A549 (cell line): ENCODE measurements at places on chromosomes 3 and 15.

- DNase-seq: no peak
These were observed 3.8 kb downstream of the MKRN2 start for GRCh38 chr3:12560505-12561190.

DNA sequence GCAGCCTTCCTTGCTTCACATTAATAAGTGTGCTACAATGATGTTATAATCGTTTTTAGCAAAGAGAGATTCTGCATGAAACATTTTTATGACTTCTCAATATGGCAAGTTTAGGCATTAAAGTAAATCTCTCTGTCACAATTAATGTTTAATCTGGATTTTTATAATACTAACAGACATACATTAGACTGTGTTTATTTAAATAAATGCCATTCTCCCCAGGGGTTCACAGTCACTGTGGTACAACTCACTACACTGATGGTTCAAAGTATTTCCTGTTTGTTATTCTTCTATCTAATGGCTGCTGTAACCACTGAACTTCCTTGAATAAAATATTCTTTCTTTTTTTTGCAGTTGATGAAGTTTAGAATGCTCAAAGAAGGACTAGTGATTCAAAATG is 59.0 kb downstream of the SLC12A1 start:
- DNase-seq: no peak

DNA sequence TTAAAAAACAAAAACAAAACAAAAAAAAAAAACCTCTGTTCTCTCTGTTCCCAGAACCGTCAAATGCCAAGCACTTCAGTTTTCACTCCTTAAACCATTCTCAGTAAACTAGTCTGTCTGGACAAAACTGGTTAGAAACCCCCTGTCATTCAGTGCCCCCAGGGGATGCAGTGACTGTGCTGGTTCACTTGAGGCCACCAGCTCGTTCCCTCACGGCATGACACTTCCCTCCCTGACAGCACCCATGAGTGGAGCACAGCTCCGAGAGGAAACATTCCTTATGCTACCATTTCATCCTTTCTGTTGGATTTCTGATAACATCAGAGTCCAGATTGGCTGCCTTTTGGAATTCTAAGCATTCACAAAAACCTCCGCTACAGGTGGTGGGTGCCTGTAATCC is 244.0 kb upstream of the TPM1 start:
- DNase-seq: no peak

DNA sequence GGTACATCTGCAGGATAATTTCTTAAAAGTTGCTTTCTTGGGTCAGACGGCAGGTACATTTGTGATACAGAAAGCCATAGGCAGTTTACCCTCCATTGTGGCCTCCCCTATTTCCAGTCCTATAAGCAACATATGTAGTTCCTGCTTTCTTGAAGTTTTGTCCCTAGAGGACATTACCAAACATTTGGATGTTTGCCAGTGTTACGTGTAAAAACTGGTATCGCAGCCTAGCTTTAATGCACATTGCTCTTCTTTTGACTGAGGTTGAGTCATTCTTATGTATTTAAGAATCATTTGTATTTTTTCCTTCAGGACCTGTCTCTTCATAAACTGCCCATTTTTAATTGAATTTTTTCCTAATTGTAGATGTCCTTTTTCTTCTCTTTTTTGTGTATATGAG is 114.3 kb downstream of the DIPK2A start:
- peak; percentile 4 for DNase-seq

- no peak for DNase-seq
These were observed 255.0 kb downstream of the TBL1XR1 start for GRCh38 chr3:176942305-176942704.

DNA sequence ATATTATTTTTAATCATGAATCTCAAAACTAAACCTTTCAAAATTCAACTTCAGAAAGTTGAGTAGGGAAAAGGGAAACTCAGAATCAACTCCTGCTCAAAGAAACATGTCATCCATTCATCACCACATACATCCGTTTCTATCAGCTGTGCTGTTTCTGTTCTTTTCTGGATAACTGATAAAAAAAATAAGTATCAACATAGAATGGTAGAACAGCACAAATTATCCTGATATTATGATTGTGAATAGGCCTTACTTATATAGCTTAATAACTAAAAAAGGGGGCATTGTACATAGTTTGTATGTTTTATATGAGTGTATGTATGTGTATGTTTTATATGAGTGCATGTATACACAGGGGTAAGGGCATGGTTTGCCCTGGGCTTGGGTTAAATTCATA is 3.1 kb downstream of the TM4SF1 start:
- DNase-seq: no peak

DNA sequence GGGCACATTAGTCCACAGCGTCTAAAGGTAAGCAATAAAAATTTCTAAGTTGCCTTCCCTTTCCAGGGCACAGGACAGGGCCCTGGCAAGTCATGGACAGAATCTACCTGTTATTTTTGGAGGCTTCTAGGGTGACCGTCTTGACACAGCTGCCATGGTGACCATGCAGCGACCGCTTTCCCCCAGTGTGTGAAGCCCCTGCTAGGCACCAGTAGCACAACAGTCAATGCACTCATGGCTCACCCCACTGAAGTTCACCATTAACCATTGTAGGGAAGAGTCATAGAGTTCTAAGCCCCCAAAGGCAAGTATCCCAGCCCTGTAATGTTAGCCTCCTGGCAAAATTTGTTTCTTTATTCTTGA is 43.8 kb upstream of the SLCO2A1 start:
- no peak for DNase-seq

GRCh38 chr3:32249184-32249782 is 10.8 kb downstream of the CMTM8 start:
- peak; percentile 58 for DNase-seq

- DNase-seq: no peak
These were observed 12.7 kb downstream of the ZBTB38 start for GRCh38 chr3:141380987-141381386.

- DNase-seq: no peak
These were observed 19.9 kb downstream of the ATP13A3 start for GRCh38 chr3:194466761-194467356.

DNA sequence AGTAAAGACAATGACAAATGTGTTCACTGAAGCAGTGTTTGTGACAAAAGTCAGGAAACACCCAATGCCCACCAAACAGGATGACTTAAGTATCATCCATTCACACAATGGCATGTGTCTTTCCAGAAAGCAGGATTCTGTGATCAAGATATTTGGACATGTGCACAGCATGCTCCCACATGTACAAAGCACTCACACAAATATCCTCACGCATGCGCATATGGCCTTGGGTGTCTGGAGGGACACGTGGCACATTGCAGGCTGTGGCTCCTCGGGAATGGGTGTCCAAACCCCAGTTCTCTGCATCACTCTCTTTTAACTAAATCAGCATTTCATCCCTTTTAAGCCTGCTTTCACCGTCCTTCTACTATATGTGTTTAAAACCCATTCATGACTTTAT is 130.5 kb downstream of the KLF13 start:
- no peak for DNase-seq

DNA sequence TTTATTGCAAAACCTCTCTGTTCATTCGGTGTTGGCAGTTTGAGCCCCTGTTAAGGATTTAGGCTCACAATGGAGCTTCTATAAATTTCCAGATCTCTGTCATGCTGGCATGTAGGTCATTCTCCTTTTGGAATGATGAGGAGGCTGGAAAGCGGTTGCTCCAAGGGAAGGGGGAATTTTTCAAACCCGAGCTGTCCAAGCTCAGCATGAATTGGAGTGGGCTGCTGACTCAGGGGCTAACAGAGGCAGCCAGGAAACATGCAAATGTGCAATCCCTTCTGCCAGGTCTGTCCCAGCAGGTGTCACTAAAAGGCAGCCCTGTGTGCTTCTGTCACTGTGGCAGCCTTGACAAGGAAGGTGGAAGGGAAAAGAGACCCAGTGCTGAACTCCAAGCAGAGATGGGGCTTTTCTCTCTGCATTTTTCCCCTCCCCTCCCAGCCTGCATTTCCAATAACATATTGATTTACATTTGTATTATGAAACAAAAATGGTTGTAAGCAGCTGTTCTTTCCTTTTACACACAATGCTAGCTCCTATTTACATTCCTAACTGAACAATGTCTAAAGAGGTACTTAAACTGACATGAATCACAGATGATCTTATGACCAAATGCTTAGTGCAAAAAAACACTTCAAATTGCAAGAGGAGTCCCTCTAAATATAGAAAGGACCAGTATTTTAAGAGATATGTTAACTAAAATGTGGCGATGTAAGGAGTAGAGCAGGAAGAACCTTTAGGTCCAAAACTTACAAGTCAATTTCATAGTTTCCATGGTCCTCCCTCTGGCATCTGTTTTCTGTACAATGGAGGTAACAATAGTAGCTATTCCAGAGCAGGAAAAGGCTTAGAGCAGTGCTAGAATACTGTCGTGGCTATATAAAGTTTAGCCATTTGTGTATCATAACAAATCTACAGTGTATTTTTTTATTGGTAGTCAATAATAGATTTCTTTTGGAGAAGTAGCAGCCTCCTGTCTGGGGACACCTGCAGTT is 84.5 kb upstream of the ATP10A start:
- peak; percentile 26 for DNase-seq

- no peak for DNase-seq
These were observed 34.3 kb downstream of the ZMAT3 start for GRCh38 chr3:179037351-179037750.

GRCh38 chr3:189710620-189711402 is 79.6 kb downstream of the TP63 start:
- DNase-seq: peak; percentile 23

DNA sequence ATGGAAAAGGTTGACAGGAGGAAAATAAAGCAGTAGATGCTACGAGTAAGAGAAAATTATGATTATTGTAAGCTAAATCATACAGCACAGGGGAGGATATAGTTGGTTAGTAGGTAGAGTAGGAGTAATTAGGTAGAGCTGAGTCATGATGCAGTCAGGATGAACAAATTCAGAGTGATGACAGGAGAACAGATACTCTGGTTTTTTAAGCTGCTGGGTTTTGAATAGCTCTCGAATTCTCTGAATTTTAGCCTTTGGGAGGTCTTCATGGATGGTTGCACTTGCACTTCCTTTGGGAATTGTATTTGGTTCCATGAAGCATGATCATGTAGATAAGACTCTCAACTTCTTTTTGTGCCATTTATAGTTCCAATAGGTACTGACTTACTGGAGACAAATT is 96.2 kb downstream of the ECT2 start:
- DNase-seq: no peak

DNA sequence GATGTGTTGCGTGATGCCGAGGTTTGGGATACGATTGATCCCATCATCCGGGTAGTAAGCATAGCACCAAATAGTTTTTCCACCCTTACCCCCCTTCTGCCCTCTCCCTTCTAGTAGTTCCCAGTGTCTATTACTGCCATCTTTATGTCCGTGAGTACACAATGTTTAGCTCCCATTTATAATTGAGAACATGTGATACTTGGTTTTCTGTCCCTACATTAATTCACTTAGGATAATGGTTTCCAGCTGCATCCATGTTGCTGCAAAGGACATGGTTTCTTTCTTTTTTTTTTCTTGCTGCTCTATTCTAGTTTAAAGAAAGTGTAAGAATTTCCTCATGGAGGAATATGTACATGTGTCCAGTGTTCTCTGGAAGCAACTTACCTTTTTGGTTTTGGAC is 51.8 kb downstream of the NSUN3 start:
- no peak for DNase-seq

DNA sequence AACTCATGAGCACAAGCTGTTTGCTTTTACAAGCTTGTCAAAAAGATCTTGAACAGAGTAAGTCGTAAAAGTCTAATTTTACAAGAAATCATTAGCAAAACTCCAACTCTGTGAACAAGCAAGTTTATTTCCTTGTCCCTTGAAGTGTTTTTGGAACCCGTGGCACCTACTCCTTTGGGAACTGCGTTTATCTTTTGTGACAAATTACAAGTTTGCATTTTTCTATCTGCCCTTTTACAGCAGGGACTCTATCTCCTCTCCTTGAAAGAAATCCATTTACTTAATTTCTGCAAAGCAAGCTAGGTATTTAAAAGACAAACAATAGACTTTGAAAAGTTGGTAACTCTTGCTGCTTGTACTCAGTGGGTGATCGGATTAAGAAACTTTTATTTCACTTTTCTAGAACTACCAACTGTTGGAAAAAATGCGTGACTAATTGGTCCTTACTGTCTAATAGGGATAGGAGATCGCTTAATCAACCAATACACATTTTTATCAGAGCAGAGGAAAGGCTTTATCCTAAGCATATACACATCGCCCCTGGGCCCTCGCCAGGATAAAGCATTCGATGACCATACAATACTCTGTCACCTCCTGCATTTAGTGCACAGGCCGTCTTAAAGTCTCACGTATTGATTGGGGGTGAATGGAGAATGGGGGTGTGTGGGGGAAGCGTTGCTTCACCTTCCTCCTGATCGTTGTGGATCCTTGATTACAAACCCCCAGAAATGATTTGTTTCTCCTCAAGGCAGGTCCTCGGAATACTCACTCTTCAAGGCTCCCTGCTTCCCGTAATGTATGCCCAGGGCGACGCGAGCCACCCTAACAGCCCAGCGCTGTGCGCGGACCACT is 1.7 kb downstream of the PRTG start:
- DNase-seq: no peak

DNA sequence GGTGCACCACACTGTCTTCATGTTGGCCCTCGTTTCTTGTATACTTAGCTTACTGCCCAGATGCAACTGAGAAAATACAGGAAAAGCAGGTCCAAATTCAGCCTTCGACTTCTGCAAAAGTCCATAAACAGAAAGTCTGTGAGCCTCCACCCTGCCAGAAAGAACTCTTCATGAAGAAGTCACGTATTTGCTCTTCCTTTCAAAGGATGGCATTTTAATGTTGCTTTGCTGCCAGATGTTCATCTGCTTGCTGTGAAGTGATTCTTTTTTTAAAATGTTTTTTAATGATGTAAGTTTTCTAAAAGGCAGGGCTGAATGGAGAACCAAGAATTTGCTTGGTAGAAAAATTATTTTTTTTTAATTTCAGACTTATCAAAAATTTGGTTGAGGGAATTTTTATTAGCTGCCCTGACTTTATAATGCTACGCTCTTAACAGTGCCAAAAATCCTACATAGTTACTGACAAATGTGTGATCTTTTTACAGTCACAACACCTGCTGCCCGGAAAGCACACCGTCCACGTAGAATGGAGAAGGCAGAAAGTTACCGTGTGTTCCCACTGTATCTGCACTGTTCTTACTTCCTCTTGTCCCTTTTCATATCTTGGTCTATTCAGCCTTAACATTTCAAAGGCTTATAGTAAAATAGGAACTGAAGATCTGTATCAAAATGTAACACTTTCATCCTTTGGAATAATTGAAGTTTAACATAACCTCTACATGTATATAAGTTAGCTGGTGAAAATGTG is 136.3 kb downstream of the LRRC28 start:
- no peak for DNase-seq

DNA sequence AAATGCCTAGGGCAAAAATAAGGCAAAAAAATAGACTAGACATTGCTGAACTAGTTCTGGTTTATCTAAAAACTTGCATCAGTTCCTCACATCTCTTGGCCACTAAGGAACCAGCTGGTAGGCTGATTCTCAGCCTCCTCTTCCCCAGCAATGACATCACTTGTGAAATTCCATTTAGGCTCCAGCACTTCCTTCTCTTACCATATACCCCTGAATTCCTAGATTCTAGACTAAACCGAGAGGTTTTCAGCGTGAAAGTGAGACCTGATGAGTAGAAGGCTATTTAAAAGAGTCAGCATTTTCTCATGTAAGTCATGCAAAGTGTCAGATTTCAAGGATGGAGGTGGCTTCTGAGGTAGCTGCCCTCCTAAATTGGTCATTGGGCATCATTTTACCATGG is 247.1 kb upstream of the CDIN1 start:
- no peak for DNase-seq
